Stimulated activated CD4-positive, alpha-beta T cell treated with anti-CD3 and anti-CD28 coated beads, Interleukin-4, amount 100 ng/mL, for 4 hours (primary cell): ENCODE measurements at places on chromosomes 1 and 21.

DNA sequence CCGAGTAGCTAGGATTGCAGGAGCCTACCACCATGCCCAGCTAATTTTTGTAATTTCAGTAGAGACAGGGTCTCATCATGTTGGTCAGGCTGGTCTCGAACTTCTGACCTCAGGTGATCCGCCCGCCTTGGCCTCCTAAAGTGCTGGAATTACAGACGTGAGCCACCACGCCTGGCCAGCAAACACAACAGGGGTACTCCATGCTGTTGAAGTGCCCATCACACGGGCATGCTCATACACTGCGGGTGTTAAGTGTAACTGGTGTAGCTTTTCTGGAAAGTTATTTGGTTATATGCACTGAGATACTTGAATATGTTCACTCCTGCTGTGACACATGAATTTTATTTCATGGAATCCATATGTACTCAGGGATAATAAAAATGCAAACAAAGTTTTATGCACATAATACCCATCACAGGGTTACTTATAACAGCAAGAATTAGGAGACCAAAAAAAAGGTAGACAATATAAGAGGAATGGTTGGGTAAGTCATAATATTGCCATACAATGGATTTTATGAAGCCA, 9.2 kb downstream of the SRSF4 start:
- DNase-seq: no peak

- DNase-seq: no peak
These were observed 383.2 kb upstream of the ZRANB2 start for GRCh38 chr1:71464016-71464415.

- DNase-seq: no peak
These were observed 9.8 kb downstream of the PPP2R5A start for GRCh38 chr1:212294983-212295382.

- DNase-seq: no peak
These were observed 2.2 kb downstream of the HES4 start for GRCh38 chr1:997713-997992.

DNA sequence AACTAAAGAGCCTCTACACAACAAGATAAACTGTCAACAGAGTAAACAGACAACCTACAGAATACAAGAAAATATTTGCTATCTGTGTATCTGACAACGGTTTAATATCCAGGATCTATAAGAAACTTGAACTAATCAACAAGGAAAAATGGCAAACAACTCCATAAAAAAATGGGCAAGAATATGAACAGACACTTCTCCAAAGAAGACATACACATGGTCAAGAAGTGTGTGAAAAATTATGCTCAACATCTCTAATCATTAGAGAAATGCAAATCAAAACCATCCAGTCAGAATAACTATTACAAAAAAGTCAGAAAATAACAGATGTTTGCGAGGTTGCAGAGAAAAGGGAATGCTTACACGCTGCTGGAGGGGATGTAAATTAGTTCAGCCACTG, 8.0 kb downstream of the ZNF670 start:
- no peak for DNase-seq

- no peak for DNase-seq
These were observed 6.0 kb upstream of the SHISA4 start for GRCh38 chr1:201882665-201883132.

GRCh38 chr21:36379251-36379650, 5.9 kb upstream of the CHAF1B start:
- DNase-seq: no peak

DNA sequence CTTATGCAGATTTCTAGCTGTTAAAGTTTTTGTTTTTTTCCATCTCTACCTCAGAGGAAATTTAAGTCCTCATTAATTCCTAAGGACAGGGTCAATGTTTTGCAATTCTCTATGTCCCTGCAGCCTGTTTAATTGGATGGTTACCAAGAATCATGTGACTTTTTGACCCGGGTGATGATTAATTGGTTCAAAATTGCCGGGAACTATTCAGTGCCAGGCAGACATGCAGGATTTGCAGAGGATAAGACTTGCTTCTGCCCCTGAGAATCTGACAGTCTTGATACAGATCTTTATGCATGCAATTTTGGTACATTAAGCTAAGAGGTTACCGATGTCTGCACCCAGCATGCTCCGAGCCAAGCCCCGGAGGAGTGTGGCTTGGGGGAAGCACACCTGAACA, 87.9 kb downstream of the PLPP3 start:
- DNase-seq: no peak

- no peak for DNase-seq
These were observed 47.8 kb downstream of the SKI start for GRCh38 chr1:2275796-2276536.

DNA sequence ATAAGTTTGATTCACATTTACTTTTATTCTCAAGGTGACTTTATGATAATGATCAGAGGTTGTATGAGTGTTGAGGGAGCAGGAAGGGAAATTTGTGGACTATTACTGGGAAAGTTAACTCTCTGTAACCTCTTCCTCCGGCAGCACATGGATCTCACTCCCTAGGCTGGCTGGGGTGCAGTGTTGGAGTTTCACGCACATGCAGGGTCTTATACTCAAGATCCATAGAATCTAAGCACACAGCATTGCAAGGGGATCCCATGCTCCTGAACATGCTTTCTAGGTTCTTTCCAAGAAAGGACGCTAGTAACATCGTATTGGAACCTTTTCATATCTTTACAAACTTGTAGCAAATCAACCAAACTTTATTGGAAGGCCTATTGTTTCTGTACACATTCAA, 757.6 kb upstream of the TPTE start:
- DNase-seq: no peak

DNA sequence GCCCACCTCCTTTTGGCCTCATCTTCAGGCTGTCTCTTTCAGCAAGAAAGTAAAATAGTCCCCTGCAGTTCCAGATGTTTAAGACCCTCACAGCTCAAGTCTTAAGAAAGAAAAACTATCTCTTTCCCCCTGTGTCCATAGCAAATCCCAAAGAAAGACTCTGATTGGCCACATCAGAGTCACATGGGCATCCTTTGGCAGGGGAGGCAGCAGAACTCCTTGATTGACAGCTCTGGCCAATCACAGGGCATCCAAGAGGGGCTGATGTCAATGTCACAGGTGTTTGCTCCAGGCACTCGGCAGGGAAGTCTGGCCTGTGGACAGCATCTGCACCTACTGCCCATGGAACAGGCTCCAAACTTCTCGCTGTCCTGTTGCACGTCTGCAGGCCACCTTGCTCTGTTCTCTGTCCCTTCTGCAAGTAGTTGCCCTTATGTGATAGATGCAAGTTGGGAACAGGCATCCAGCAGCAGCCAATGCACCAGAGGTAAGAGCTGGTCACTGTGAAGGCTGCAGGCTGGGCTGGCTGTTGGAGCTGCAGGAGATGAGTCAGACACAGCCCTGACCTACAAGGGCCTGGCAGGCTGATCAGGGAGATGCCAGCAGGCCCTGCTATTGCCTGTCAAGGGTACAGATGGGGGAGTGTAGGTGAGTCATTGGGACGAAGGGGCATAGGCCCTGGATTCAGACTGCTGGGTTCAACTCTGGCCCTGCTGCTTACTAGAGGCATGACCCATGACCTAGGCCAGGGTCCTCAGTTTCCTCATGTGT, 96.8 kb upstream of the TMEM51 start:
- DNase-seq: no peak

GRCh38 chr1:85581802-85582686, 1.5 kb downstream of the CCN1 start:
- DNase-seq: no peak

DNA sequence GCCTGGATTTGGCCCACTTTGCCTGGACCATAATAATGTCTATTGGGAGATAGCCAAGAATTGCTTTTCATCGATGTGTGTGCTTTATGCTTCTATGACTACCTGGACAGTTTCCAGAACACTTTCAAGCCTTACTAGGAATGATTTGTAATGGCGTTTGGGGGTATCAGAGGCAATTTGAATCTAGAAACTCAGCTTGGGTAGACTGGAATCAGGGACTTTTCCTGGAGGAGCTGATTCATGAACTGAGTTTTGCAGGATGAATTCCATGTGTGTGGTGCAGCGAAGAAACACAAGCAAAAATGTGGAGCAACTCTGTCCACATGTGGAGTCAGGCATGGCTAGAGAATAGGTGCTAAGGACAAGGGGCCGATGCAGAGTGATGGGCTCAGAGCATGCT, 11.9 kb upstream of the TMEM61 start:
- DNase-seq: no peak

GRCh38 chr1:58996341-58997059, 212.7 kb upstream of the JUN start:
- no peak for DNase-seq
